ENCODE measurements at places on chromosomes 12 and 14.

GRCh38 chr12:15346488-15346887 lies 24.2 kb downstream of the PTPRO start:
- no peak for DNase-seq

- no peak for DNase-seq
These were observed 135.8 kb upstream of the PLXNC1 start for GRCh38 chr12:94012590-94012989.

DNA sequence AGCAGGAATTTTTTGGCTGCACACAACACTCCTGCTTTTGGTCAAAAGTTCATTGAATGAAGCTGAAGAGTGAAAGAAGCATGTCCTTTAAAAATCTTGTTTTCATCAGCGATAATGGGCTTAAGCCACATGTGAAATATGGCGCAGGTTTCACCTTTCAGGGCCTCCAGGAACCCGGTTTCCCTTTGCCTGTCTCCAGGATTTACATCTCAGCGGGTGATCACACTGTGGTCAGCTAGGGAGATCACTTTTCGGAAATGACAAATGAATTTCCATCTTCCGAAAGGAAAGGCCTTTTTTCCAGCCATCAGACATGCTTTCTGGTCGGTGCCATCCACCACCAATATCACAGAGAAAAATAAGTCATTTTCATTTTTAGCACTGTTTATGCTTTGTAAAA lies 727.1 kb upstream of the TBX3 start:
- no peak for DNase-seq

DNA sequence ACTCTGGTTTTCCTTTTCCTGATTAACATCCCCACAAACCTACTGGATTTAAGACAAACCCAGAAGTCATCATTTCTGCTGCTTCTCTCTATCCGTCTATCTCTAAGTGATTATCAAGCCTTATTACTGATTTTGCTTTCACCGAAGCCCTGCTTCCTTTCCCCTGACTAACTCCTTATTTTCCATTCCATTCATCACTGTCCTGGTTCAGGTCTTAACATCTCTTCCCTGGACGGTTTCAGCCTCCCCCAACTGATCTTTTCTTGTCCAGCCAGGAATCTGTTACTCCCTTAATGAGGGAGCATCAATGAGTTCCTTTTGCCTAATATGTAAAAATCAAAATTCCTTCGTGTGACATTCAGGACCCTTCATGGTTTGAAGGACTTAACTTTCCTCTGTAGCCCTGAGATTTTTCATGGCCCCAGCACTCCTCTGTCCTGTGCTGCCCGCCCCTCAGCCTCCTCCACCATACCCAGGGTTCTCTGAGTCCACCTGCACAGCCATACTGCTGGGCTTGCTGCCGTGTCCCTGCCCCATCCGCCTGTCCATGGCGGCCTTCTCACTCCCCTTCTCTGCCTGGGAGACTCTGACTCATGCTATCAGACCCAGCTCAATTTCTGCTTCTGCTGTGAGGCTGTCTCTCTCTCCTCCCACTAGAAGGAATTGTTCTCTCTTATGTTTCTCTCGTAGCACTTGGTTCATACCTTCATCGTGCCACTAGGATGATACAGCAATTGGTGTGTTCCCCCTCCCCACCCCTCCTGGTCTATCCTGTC lies 167.8 kb upstream of the HIF1A start:
- DNase-seq: no peak

GRCh38 chr14:89241934-89242651 lies 174.9 kb downstream of the FOXN3 start:
- DNase-seq: no peak

Measured in stimulated activated CD4-positive, alpha-beta T cell treated with anti-CD3 and anti-CD28 coated beads, Interleukin-1b, Interleukin-23, amount 100 ng/mL, for 24 hours (primary cell).